ENCODE measurements at places on chromosomes 16 and 17. TPM values are rescaled to one million over a fixed set of nuclear protein-coding genes. Genes with fewer than 3 reads are reported as not detected.

- DNase-seq: peak; percentile 15
Measured at GRCh38 chr17:82065193-82065637, 389 bp downstream of the DUS1L start.

DNA sequence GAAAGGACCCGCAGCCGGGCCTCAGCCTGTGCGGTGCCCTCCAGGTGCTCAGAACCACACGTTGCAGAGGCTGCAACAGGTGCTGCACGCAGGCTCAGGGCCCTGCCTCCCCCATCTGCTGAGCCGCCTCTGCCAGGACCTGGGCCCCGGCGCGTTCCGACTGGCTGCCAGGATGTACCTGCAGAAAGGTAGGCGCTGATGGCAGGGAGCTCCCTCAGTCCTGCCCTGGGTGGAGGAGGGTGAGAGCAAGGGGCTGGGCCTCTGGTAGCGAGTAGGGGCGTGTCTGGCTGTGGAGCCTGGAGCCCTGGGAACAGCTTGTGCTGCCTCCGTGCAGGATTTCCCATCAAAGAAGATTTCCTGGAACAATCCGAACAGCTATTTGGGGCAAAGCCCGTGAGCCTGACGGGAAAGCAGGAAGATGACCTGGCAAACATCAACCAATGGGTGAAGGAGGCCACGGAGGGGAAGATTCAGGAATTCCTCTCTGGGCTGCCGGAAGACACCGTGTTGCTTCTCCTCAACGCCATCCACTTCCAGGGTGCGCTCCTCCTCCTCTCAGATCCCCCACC, 4.4 kb downstream of the SERPINF2 start:
- DNase-seq: no peak

The MPP2 gene
- total RNA-seq: 30.8 TPM

- DNase-seq: no peak
Measured at GRCh38 chr16:21963887-21964286, 10.7 kb downstream of the UQCRC2 start.

DNA sequence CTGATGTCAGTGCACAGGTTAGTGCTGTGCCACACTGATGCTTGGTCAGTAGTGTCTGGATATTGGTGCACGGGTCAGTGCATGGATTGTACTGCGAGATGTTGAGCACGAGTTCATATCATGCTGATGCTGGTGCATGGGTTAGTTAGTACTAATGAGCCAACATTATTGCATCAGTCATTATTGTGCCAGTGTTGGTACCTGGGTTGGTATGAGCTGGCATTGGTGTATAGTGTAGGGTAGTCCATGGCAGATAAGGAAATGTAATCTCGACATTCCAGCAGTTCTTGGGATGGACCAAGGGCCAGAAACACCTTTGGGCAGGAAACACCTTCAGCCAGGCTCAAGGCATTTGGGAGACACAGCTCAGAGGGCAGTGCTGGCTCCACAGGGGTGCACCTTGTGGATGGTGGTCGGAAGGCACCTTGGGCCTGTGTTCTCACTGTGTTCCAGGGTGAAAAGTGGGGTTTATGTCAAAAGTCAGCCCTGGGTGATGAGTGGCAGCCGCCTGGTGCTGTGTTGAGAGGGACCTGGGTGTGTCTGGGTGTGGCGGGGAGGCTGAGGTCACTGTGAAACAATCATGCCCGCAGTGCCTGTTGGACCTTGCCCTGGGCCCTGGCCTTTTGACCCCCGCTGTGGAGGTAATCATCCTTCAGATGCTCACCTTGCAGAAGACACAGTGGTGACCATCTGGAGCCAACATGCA, 100.7 kb upstream of the ZNF469 start:
- DNase-seq: no peak

DNA sequence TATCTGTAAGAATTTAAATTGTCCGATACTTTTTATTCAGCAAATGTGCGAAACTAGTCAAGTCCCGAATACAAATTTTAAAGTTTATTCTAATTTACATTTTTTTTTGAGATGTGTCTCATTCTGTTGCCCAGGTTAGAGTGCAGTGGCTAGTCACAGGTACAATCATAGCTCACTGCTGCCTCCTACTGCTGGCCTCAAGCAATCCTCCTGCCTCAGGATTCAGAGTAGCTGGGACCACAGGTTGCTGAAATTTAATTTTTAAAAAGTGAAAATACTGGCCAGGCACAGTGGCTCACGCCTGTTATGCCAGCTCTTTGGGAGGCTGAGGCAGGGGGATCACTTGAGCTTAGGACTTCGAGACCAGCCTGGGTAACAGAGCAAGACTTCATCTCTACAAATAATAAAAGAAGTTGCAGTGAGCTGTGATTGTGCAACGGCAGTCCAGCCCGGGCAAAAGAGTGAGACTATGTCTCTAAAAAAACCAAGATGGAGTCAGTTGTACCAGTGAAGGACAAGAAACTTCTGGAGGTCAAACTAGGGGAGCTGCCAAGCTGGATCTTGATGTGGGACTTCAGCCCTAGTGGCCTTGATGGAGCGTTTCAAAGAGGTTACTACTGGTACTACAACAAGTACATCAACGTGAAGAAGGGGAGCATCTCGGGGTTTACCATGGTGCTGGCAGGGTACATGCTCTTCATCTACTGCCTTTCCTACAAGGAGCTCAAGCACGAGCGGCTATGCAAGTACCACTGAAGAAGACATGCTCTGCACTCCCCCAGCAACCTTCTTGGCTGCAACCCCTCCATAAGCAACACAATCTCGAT, 5.6 kb downstream of the POLG2 start:
- DNase-seq: peak; percentile 22

The RAP1GAP2 gene
- total RNA-seq: 5.9 TPM

- DNase-seq: peak; percentile 20
Measured at GRCh38 chr16:14302399-14303181, 231.5 kb downstream of the MRTFB start.

The REXO5 gene
- total RNA-seq: 1.1 TPM

GRCh38 chr17:34400301-34400931, 37.4 kb upstream of the CCL1 start:
- no peak for DNase-seq

The SDR42E2 gene
- total RNA-seq: not detected

The NME3 gene
- 173 TPM for total RNA-seq

GRCh38 chr17:57442914-57443571, 186.7 kb downstream of the MSI2 start:
- peak; percentile 30 for DNase-seq

DNA sequence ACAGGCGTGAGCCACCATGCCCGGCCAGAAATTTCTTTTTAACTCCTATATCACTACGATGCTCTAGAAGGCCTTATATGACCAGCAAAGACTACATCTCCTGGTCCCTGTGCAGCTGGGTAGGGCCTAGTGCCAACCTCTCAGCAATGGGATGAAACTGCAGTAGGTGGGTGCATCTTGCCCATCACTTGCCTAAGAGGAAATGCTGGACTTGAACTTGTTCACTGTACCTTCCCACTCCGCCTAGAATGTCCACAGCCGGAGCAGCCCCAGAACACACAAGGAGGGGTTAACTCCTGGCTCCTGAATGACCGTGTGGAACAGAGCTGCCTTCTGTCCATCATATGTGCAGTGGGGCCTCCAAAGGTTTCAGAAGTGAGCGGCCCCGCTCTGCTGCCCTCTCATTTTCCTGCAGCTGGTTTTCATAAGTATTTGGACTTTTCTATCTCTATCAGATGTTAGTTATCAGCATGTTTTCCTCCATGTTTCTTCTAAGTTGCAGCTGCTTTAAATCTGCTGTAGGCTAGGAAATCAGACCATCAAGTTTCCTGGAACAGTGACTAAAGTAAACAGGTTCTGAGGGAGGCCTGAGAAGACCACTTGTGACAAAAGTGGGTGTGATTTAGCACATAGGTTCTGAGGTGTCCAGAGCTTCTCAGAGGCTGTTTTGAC, 52.5 kb downstream of the WSB1 start:
- DNase-seq: no peak

The ACSM3 gene
- not detected for total RNA-seq

GRCh38 chr17:44661835-44662234, 5.6 kb downstream of the MEIOC start:
- DNase-seq: no peak

DNA sequence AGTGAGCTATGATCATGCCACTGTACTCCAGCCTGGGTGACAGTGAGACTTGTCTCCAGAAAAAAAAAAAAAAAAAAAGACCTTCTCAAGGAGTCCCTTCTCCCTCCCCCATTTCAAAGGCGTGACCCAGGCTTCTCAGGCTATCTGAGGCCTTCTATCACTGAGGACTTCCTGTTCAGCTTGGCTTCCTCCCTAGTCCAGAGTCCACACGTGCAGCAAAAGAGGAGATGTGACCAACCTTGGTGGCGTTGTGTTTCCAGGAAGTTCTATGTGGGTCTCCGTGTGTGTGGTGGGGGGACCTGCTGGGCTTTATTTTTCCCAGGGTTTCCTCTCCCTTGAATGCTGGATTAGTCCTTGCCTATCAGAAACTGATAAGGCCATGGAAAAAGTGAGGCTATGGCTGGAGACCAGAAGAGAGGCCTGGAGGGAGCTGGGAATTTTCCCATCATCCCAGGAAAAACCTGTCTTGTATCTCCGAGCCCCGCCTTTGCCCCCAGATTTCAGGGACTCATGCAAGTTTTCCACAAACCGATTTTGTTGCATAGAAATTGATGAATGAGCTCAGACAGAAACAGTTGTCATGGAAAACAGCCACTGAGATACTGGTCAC, 148.1 kb downstream of the SALL1 start:
- no peak for DNase-seq

- DNase-seq: no peak
Measured at GRCh38 chr16:54466233-54466632, 179.6 kb upstream of the IRX3 start.

The CD300E gene
- not detected for total RNA-seq

DNA sequence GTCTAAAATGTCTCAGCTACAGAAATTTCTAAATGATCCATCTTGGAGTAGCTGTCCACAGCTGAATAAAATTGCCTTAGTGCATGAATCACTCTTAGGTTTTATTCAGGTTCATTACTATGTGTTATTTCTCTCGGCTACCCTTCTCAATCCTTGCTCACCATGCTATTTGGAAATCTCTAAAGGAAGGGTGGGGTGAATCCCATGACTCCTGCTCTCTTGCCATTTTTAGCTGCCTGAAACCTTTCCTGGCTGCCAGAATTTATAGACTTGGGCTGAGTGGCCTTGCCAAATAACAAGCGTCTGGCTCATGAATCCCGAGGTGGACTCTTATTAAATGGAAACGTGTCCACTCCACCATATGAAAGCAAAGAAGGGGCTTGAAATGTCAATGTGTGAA, 936.1 kb upstream of the SOX9 start:
- no peak for DNase-seq

DNA sequence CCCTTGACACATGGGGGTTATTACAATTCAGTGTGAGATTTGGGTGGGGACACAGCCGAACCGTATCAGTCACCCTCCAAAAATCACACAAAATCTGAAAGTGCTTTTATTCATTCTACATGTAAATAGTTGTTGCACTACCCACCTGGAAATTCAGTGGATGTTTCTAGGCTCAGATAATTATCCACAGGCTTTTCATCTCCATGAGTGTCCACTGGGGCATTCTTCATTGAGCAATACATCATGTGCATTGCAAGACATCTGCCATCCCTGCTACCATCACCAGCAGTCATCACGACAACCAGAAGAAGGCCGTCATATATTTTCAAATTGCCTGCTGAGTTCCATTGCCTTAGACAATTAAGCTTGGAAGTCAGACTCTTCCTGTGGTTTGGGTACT, 330.8 kb downstream of the WWOX start:
- no peak for DNase-seq

DNA sequence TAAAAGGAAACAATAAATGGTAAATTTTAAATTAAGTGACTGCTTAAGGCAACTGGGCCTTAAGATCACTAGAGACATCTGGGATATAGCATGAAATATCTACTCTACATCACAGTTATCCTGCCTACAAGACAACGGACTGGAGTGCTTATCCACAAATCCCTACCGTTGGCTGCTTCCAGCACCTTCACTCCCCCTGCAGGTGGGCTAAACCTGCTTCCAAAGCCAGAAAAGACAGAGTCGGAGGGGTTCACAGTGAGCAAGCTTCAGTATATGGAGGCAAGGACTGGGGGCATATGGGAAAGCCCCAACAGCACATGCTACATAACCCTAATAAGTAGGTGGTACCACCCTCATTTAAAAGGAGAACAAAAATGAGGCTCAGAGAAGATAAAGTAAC, 45.3 kb downstream of the GRIN2A start:
- no peak for DNase-seq

DNA sequence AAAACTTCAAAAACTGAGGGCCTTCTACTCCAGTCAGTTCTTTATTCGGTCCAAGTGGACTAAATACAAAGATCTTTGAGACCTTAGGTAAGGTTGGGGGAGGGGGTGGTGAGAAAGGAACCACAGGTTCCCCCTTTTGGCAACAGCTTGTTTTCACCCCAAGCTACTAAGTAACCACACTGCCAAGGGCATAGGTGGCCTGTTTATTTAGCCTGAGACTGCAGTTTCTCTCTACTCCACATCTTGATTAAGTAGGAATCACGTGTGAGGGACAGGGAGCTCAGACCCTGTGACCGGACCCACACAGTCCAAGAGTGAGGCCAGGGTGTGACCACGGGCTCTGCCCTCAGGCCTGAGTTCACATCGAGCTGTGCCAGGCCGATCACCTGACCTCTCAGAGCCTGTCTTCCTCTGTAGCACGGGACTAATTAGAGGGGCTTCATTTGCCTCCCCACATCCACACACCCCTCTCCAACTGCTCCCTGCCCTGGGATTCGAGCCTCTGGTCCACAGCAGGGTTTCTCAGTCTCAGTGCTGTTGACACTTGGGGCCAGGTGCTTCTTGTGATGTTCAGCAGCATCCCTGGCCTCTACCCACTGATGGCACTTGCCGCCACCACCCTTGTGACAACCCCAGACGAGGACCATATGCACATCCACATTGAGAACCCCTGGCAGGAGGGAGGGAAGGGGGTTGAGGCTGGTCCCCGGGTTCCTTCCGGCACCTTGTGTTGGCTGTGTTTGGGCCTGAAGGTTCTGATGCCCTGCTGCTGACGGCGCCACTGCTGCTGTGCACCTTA, 17.8 kb downstream of the ST6GALNAC2 start:
- peak; percentile 90 for DNase-seq

- no peak for DNase-seq
Measured at GRCh38 chr17:58492238-58493121, 4.3 kb upstream of the HSF5 start.

The CHD3 gene
- total RNA-seq: 78.9 TPM

DNA sequence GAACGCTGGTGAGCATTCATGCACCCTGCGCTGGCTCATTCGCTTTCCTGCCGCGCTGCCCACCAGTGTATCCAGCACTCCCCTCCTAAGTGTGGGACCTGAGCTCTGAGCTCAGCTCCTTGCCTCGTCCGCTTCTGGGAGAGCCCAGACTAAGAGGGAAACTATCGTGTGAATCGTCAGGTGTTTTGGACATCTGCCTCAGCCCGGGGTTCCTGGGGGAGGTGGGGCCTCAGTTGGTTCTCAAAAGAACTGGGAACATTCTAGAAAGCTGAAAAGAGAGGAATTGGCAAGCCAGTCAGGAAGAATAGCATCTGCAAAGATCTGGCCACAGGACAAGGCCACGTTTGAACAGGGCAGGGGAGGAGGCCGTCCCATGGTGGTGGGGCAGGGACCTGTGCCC, 205.4 kb upstream of the CIBAR2 start:
- no peak for DNase-seq
